ENCODE measurements at places on chromosomes 1 and 21. TPM values are rescaled to one million over a fixed set of nuclear protein-coding genes. Genes with fewer than 3 reads are reported as not detected.

GRCh38 chr1:156491151-156491949 lies 9.2 kb downstream of the MEF2D start:
- no peak for DNase-seq

- no peak for DNase-seq
These were observed 370.2 kb upstream of the USP24 start for GRCh38 chr1:55585402-55585792.

DNA sequence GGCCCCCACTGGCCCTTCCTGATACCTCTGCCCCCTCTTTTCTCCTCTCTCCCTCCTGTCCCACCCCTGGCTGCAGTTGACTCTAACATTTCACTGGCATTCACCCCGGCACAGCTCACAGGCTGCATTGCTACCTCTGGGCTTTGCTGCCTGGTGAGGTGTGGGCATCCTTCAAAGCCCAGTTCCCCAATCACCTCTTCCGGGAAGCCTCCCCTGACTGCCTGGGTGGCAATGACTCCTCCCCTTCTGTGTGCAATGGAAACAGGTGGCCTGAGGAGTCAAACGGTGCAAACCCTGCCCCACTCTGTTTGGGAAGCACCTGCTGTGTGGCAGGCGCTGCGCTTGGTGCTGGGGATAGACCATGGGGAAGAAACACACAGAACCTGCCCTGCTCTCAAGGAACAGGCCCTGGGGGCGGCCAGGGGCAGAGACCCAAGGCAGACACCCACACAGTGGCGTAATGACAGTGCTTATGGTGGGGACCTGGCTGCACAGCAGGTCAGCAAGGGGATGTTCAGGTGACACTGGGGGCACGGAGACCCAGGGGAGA lies 39.3 kb upstream of the POFUT2 start:
- DNase-seq = no peak

- peak; percentile 80 for DNase-seq
These were observed 70.3 kb downstream of the SERINC2 start for GRCh38 chr1:31483012-31483946.

DNA sequence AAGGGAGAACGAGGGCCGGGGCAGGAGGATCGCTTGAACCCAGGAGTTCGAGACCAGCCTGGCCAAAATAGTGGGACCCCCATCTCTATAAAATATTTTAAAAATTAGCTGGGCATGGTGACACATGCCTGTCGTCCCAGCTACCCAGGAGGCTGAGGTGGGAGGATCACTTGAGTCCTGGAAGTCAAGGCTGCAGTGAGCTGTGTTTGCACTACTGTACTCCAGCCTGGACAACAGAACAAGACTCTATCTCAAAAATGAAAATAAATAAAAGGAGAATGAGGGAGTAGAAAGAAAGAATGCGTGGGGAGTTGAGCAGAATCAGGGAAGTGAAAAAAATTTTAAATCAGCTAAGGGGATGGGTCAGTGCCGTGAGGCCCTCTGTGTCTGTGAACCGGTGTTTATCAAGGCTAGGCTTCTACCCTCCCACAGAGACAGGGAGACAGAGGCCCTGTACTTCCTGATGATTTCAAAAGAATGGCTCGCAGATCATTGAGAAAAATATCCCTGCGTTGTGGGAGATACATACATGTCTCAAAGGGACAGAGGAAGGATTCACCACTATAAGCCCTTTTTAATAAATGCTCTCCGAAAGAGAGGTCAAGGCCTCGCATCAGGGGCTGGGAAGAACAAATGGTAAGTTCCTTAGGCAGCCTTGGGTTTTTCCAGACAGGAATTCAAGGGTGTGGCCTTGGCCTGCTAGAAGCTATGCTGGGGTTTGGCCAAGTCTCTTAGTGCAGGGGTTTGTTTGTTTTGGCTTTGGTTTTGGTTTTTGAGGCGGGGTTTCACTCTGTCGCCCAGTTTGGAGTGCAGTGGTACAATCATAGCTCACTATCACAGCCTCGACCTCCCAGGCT lies 20.7 kb downstream of the IL10RB start:
- peak; percentile 77 for DNase-seq

GRCh38 chr1:22350924-22351767 lies 100.5 kb upstream of the ZBTB40 start:
- DNase-seq = no peak

DNA sequence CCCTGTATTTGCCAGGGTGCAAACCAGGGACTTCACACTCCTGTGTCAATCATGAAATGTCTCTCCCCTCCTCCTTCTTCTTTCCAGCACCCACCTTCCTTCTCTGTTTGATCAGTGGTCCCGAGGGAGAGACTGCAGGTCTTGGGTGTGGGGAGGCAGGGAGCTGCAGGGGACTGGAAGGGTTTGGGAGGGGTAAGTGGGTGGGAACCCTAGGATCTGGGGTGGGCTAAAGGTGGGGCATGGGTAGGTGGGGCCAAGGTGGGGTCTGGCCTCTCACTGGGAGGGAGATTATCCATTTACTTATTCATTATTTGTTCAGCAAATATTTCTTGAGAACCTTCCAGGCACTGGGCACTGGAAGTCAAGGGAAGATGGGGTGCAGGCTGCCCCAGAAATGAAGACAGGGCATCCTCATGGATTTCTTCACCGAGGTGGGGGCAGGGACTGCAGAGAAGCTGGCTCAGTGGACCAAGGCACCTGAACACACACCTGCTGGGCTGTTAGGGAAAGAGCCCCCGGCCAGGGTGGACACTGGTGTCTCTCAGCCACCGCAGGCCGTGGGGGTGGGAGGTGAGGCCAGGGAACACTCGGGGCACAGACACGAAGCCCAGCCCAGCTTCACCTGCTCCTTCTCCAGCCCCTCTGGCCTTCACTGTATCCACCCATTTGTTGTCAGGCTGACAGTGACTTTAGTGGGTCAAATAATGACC lies 193.9 kb upstream of the C1orf174 start:
- DNase-seq = no peak

DNA sequence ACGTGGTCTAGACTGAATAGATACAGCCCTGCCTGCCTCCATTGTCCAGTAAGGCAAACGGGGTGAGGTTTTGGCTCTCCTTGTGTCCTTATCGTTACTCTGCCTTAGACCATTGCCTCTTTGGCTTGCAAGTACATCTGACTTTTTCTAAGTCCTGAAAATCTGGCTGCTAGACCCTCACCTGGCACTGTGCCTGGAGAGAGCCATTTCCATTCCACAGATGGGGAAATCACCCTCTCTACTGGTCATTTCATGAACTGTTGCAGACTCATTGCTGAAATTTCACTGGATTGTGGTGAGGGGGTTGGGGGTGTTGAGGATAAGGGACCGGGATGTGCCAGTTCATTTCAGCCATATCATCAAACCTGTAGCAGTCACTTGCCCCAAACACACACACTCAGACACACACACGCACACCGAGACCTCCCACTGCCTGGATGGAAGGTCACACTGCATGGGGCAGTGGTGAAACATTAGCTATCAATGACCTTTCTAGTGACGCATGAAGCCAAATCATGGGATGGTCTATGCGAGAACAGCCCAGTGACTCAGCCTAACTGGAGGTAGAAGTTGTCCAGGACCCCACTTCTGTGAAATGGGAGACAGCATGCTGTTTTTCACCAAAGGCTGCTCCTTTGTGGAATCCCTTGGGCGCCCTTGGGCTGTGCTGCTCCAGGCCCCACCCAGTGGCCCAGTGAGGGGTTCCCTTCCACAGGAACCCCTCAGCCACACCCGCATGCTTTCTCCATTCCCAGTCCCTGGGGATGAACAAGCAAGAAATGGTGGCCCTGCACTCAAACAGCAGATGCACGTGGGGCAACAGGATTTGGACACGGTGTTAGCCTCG lies 34.9 kb upstream of the VASH2 start:
- peak; percentile 27 for DNase-seq

DNA sequence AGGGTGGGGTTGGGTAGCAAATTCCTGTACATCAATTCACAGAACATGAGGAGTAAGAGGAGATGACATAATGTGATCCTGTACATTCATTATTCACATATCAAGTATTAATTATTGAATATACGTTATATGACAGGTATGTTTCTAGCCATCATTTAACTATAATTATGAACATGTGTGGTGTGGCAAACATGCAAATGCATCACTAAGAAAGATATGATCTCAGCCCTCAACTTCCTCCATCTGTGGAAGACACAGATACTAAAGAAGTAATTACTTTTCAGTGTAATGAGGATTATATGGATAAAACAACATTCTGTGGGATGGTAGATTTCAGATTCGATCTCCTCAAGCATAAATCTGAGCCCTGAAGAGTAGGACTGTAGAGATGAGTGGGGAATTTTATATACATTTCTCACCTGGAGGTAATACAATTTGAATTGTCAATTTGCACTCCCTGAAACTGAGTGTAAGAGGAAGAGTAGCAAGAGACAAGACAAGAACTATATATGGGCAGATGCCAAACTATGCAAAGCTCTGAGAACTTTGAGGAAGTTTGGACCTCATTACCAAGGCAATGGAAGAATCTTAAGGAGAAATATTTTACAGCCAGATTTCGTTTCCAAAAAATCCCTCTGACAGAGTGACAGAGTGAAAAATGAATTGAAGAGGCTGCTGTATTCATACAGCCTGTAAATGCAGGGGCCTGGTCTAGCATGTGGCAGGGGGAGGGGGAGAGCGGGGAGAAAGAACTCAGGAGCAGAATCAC lies 275.5 kb downstream of the TPR start:
- no peak for DNase-seq

- no peak for DNase-seq
These were observed 623.7 kb downstream of the PTPRU start for GRCh38 chr1:29860056-29860455.

DNA sequence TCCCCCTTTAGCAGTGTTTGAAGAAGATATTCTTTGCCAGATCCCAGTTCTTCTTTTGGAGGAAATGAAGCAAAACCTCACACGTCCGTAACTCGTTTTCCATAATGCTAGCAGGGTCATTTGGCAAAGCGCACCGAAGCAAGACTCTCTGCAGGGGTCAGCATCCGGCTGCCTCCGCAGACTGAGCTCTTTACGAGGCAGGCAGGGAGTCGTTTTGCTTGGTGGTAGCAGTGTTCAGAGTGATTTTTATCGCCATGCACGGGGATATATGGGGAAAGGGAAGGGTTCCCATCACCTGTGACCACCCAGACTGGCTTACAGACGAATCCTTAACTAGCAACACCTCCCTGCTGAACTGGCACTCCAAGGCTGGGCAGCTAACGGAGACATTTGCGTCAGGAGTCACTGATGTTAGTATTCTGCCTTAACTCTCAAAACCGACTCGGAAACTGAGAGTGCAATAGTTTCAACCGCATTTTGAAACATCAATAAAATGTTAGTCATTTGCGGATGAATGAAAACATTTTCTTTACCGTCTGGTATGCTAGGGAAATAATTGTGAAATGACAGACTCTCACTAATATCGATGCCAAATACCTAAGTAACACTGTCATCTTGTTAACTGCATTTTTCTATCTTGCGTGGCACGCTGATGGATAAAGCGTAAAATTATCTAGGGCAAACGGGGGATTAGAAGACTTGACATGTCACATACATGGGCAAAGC lies 2.2 kb upstream of the NEGR1 start:
- DNase-seq = peak; percentile 93

- no peak for DNase-seq
These were observed 32.9 kb downstream of the NRIP1 start for GRCh38 chr21:15031790-15032357.

GRCh38 chr1:3483801-3484444 lies 29.5 kb downstream of the ARHGEF16 start:
- peak; percentile 57 for DNase-seq

- DNase-seq = no peak
These were observed 35.4 kb downstream of the TCP10L start for GRCh38 chr21:32549886-32550285.

- DNase-seq = no peak
These were observed 45.3 kb upstream of the C1orf105 start for GRCh38 chr1:172375211-172375631.

- DNase-seq = no peak
These were observed 3.5 kb upstream of the C1orf116 start for GRCh38 chr1:207035877-207036551.

GRCh38 chr1:184388319-184388889 lies 1.6 kb downstream of the C1orf21 start:
- DNase-seq = peak; percentile 81

GRCh38 chr1:22351768-22352080 lies 99.9 kb upstream of the ZBTB40 start:
- no peak for DNase-seq

GRCh38 chr1:32216566-32216965 lies 5.6 kb downstream of the TMEM234 start:
- DNase-seq = no peak

- peak; percentile 84 for DNase-seq
These were observed at the start of gene NOS1AP for GRCh38 chr1:162069334-162070093. Gene NOS1AP, plus strand, starts transcription at chr1:162069691. Its CDS starts 487 bp downstream, at chr1:162070178.

DNA sequence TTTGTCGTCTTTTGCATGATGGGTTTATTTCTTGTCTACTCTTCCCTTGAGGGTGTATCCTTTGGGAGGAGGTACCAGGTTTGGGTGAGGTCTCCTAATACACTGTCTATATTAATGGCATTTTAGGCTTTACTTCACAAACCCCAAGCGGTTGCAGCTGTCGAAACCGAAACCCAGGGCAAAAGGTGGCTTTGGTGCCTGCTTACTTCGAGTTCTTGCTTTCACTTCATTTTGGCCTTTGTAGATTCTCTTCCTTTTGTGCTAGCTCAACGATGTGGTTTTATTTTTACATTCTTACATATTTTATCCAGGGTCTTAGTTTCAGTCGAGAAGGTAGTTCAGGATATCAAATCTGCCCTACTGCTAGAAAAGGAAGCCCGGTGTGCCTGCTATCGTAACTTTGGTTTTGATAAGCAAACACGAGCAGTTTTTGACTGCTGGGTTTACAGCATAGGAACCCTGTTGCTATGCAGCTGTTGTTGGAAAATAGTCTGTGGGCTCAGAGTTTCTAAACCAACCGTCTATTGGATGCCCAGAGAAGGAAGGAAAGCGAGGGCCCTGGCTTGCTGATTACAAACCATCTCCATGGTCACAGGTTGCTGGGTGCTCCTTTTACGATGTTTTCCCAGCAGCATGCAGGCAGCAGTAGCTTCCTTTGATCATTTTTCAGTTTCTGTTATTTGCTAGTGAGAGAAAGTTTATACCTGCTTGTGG lies 9.8 kb upstream of the TSPAN2 start:
- peak; percentile 77 for DNase-seq

DNA sequence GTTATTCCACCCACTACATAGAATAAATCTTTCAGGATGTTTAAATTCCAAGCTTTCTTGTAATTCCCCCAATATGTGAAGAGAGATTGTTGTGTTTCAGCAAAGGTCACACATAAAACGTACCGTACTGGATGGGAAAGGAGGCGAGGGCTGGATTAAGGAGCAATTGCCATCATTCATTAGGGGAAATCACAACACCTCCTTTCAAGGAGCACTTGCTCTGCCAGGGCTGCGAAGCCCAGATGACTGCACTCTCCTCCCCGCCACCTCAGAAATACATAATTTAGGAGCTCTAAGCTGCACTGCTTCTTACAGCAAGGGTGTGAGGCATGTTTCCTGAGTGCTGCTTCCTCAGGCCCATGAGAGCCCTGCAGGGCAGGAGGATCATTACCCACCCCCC lies 29.6 kb downstream of the MATN1 start:
- no peak for DNase-seq

TSPAN2 gene
- 14.9 TPM for total RNA-seq

LRRC3 gene
- total RNA-seq = 0.17 TPM

CYP4A22 gene
- total RNA-seq = not detected

NFASC gene
- total RNA-seq = 5.8 TPM

TMEM81 gene
- 0.45 TPM for total RNA-seq

OR2C3 gene
- 0.11 TPM for total RNA-seq

FCAMR gene
- not detected for total RNA-seq

SYT2 gene
- total RNA-seq = under 0.01 TPM

KRTAP13-2 gene
- not detected for total RNA-seq

ZNF670 gene
- 7.3 TPM for total RNA-seq

CELA3A gene
- total RNA-seq = not detected

RHD gene
- not detected for total RNA-seq

UBE2U gene
- total RNA-seq = not detected

RYR2 gene
- 1.1 TPM for total RNA-seq

EXO5 gene
- 8.3 TPM for total RNA-seq
